Stimulated activated CD4-positive, alpha-beta T cell treated with anti-CD3 and anti-CD28 coated beads, Interleukin-15, amount 100 ng/mL, for 1 hour (primary cell): ENCODE measurements at places on chromosomes 12 and 14.

- DNase-seq = no peak
Measured at GRCh38 chr14:89911010-89911919, 43.3 kb downstream of the EFCAB11 start.

DNA sequence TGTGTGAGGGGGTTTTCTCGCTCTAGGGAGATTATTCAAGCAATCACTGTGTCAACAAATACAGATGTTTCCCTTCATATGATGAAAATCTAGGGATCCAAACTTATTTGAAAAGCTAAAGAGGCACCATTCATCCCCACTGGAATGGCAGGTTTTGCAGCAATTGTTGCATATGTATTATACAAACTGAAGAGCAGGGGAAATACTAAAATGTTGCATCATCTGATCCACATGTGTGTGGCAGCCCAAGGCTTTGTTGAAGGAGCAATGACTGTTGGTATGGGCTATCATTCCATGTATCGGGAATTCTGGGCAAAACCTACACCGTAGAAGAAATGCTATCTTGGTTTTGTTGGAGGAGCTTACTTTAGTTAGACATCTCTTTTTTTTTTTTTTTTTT, 4.1 kb upstream of the PRPF40B start:
- no peak for DNase-seq

DNA sequence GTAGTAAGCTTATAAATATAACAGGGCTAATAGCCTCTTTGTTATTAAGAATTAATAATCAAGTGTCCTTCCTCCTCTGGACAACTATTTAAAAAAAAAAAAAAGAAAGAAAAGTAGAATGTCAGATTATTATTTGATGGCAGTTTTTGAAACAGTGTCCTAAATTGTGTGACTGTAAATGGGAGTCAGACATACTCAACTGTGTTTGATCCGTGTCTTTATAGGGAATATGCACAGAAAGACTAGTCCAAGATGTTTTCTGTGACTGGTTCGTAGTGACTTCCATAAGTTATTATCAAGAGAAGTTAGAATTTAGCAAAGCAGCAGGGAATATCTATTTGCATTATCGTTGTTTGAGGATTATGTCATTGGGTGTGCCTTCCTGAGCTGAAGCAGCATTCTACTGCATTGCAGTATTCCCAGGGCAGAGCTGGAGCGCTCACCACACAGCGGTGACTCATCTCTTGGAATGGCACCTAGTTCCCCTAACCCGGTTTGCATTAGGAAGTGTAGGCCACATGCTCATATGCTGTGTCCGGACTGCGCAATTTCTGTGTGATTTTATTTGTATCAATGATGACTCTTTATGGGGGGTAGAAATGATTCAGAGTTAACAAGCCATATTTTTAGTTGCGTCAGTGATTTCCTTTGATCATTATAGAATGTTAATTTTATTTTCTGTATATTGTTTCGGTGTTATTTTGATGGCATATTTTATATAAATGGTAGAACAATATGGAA, 7.9 kb downstream of the DYNC1H1 start:
- DNase-seq = no peak

GRCh38 chr12:127149226-127149964, 1117.6 kb upstream of the TMEM132C start:
- no peak for DNase-seq

DNA sequence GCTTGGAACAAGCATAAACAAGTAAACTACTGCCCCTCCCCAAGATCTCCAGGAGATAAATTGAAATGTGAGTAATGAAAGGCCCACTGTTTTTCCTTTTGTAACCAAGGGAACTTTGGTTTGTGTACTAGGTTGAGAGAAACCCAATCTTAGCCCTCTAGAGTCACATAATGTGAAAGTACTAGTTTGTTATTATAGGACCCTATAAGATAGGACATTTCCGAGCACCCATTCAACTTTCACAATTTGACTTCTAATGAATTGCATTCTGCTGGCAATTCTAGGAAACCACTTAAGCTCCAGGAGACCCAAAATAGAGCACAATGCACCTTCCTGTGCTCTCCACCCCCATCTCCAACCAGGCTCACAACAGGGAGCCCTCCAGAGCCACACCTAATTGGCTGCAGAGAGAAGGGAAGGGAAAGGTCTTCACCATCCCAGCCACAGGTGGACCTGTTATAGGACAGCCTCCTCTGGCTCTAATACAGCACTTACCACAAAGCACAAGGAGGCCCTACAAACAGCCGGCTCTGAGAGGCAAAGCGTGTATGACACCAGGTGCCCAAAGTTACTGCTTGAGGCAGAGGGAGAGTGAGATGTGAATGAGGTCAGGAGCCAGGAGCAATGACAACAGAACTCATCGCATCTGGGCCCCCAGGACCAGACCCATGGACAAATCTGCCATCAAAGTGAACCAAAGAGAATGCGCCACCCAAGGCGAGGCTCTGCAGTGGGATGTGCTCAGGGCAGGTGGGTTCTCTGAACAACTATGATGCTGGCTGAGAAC, 163.3 kb upstream of the NTF3 start:
- DNase-seq = no peak

DNA sequence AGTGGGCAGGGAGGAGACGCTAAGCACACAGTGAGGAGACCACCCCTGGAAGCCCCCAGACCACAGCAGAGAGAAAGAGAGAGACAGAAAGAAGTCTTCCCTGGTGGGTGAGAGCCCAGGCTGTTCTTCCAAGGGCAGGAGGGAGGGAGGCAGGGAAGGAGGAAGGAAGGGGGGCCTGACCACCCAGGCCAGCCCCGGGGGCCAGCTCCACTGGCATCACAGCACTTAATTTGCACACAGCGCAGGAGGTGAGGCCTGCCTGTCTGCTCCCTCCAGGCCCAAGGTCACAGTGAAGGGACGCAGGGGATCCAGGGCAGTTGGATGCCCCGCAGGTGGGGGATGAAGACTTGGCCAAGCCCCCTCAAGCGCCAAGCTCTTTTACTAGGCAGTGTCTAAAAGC, 141.9 kb upstream of the C14orf180 start:
- no peak for DNase-seq

DNA sequence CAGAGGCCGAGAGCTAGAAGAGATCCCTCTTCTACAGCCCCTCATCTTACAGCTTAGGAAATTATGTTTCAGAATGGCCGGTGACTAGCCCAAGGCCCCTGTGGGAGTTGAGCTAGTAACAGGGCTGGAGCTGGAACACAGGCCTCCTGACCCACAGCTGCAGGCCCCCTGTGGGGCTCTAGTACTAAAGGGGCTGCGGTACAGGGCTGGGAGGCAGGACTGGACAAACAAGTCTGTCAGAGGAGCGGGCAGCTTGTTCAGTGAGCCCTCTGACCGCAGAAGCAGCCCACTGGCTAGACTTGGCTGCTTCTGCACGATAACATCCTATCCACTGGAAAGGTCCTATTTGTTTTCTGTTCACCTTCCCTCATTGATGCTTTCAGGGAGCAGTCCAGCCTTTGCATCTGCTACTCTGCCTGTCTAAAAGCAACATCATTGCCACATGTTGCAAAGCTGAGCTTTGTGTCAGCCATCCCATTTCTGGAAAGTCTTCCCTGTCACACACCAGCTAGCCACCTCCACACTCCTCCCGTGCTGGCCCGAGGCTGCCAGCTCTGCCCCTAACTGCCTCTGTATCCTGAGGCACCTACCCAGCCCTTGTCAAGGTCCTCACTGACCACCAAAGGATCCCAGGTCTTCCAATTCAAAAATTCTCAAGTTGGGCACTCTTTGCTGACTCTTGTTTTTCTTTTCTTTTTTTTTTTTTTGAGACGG, 10.2 kb downstream of the PSMC1 start:
- DNase-seq = no peak

- DNase-seq = no peak
Measured at GRCh38 chr12:51524386-51524901, 66.6 kb upstream of the SCN8A start.

DNA sequence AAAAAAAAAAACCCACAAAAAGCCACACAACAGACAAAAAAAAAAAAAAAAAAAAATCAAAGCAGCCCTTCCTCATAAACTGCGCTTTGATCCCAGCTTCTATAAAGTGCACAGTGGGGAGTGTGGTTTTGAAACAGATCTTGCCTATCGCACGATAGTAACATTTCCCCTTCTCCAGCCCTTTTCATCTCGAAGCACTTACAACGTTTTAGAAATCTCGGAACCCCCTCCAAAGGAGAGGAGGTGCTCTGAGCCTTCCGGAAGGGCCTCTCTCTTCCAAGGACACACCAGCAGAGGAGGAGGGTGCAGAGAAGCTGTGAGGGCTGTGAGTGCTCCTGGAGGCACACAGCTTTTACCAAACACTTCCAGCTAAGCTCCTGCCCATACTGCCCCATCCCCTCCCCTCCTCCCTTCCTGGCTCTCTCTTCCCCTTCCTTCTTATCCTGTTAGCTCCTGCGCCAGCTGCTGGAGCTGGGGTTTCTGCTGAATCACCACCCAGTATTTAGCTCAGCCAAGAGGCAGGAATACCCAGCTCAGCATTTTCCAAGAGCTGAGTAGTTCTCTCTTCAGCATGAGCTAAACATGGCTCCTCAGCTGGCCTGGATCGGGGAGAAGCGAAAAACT, 28.4 kb downstream of the SLC7A8 start:
- no peak for DNase-seq

DNA sequence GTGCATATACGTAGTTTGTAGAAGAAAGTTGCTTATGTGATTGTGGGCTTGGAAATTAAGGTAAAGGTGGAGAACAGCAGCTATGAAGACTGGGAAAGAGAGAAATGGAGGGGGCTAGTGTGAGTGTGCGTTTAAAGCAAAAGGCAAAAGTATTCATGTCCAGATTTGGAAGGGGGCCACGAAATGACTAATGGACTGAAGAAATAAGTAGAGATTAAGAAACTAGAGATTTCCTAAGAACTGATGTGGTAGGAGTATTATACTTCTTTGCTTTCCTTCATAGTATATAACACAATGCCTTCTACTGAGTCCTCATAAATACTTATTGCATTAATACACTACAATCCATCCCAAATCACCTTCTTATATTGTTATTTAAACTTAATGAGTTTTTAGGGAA, 298.6 kb upstream of the NOVA1 start:
- DNase-seq = no peak

- no peak for DNase-seq
Measured at GRCh38 chr14:28629328-28630004, 137.1 kb upstream of the FOXG1 start.

- DNase-seq = no peak
Measured at GRCh38 chr14:93926873-93927799, at the start of gene FAM181A. FAM181A (plus strand) TSS chr14:93927344; CDS start chr14:93928286, 942 bp downstream.

DNA sequence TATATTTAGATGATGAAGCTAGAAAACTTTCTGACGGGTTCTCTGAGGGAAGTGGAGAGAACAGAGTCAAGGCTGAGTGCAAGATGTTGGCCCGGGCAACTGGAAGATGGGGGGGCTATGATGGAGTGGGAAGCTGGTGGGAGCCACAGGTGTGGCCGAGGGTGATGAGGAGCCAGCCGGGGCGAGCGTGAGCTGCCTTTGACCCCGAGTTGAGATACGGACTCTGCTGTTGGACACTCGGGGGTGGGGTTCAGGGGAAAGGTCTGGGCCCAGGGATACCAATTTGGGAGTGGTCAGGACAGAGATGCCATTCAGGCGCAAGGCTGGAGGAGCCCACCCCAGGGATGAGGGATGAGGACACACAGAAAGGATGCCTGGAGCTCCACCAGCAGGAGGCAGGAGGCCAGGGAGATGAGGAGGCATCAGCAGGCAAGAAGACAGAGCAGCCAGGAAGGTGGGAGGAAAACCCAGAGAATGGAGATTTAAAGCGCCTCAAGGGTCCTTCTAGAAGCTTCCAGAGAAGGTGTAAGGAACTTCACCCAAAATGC, 9.0 kb downstream of the SCARB1 start:
- no peak for DNase-seq

- no peak for DNase-seq
Measured at GRCh38 chr14:103156651-103157378, 33.6 kb downstream of the TNFAIP2 start.

- no peak for DNase-seq
Measured at GRCh38 chr14:87449016-87449415, 544.0 kb downstream of the GALC start.

GRCh38 chr14:96160076-96160912, 44.3 kb upstream of the BDKRB2 start:
- DNase-seq = no peak

DNA sequence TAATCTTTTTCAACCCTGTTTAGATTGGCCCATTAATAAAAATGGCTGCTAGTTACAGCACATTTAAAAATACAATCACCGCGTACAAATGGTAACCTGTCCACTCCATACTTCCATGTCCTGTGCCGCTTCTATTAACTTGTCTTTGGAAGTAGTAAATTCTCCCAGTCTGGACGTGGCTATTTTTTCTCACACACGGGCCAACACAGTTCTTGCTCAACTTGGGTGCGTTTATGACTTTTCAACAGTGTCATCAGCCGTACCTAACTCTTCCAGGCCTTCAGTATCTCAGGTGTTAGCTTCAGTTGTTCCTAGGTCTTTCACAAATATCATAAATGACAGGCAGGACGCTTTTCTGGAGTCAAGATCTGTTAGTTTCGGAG, 475 bp upstream of the PCNX1 start:
- no peak for DNase-seq

GRCh38 chr12:14613718-14614117, 46.0 kb upstream of the PLBD1 start:
- no peak for DNase-seq

DNA sequence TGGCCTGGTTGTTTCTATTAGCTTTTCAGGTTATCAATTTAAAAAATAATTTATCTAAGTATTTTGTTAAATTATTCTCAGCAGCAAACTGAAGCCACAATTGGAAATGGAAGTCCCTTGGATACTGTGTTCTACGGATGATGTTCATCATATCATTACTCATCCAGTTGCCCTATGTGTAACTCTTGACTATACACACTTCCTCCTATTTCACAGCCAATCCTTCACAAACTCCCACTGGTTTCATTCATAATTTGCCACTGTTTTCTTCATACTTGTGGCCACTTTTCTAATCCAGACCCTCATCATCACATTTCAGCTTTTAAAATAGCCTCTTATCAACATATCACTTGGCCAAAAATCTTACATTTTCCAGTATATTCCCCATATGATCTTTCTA, 84.0 kb downstream of the CATSPERB start:
- DNase-seq = no peak

DNA sequence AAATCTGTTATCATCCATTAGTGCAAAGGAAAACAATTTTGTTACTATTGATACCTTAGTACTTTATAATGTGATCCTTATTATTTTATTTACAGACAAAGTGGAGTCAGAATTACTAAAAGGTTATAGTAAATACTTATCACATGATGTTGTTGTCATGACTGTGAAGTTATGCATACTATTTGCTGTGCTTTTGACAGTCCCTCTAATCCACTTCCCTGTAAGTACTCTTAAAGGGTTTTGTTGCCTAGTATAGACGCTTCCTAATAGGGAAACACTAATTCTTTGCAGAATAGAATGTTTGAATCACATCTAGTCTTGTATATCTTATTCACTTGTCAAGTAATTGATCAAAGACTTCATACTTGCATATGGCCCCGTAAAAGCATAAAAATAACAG, 69.4 kb downstream of the SLC38A6 start:
- DNase-seq = no peak

GRCh38 chr12:69994724-69995173, 169.7 kb downstream of the MYRFL start:
- DNase-seq = no peak
